NCI-H524 (cell line): ENCODE measurements at places on chromosomes 2 and 18.

GRCh38 chr2:2919574-2920365 is 457.8 kb downstream of the EIPR1 start:
- peak; percentile 97 for DNase-seq

DNA sequence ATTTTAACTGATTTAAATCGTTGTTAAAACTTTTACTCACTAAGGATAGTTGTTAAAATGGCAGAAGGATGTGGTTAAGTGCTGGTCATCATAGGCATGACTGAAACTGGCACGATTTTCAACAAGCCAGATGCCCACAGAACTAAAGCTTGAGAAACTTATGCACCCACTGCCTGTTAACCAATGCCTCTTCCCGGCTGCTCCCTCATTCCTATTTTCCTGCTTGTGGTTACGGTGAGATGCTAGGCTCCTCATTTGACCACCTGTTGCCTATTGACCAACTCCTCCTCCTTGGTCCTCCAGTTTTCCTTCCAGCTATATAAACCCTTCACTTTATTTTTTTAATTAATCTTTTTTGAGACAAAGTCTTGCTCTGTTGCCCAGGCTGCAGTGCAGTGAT is 238.7 kb downstream of the TFCP2L1 start:
- no peak for DNase-seq

GRCh38 chr2:12271589-12271984 is 445.1 kb upstream of the TRIB2 start:
- DNase-seq: no peak

- DNase-seq: no peak
These were observed 49.9 kb downstream of the VSNL1 start for GRCh38 chr2:17590342-17590911.

DNA sequence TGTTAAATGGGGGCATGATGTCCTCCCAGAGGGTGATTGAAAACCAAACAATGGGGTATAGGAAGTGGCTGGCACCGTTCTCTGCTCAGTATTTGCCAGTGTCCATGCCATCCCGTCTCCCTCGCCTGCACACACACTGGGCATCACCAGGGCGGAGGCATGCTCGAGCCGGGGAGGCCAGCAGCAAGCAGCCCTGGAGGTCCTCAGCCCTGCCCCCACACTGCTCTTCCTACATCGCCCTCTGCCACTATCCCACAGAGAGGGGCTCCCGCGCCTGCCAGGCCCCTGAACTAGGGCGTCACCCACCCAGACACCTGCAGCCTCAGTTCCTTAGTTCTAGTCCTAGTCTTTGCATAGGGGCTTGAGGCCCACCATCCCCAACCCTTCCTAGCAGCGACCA is 50.9 kb downstream of the BIN1 start:
- no peak for DNase-seq

DNA sequence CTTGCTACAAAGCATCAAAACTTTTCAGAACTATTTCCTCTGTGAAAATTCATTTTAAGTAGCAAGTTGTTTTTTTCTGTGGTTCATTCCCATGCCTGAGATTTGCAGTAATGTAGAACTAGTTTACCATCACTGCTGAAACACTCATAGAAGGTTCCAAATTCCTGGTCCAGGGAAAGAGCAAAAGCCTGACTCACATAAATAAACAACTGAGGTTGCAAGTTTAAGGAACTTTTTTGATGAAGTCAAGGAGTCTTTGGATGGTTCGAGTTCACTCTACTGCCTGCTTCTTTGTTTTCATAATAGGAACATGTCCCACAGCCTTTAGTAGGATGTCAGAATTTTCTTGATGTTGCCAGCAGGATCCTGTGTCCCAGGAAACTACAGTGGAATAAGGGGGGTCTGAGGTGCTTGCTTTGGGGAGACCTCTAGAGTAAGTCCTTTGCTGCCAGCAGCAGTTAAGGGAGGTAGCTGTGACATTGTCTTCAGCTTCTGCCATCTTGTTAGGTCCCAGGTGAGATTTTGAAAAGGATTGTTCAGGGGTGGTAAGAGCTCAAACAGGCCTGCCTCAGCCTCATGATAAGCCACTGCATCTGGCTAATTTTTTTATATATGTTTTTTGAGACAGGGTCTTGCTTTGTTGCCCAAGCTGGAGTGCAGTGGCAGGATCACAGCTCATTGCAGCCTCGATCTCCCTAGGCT is 43.9 kb downstream of the ACSL3 start:
- no peak for DNase-seq

DNA sequence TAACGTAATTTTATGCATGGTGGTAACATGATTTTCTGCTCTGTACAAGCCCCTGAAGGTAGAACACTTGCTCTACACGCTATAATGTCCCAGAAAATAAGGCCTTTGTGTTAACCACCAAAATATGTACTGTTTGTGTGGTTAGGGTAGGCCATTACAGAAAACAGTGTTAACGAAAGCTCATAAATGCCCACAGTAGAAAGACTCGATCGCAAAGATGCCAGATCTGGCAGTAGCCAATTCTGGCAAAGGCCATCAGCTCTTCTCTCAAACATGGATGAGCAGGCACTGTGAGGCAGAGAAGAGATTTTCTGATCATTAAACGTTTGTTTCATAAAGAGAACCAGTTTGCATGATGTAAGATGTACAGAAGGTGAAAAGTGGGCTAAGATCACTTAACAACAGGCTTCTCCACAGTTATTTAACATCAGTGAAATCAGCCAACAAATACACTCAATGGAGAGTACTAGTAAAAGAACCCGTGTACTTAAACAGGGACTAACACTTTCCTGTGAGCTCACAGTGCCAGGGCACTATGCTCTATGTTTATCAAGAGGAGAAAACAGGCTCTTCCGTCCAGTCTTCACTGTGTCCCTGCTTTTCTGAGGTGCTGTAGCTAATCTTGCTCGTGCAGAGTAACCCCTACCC is 80.3 kb downstream of the SPRED2 start:
- no peak for DNase-seq

GRCh38 chr2:105478670-105479069 is 79.8 kb upstream of the FHL2 start:
- no peak for DNase-seq

- no peak for DNase-seq
These were observed 47.1 kb downstream of the KCMF1 start for GRCh38 chr2:85018049-85018447.
